ENCODE measurements at places on chromosomes 2 and 18.

- DNase-seq, result no peak
These were observed 191.2 kb upstream of the NABP1 start for GRCh38 chr2:191486584-191487320.

DNA sequence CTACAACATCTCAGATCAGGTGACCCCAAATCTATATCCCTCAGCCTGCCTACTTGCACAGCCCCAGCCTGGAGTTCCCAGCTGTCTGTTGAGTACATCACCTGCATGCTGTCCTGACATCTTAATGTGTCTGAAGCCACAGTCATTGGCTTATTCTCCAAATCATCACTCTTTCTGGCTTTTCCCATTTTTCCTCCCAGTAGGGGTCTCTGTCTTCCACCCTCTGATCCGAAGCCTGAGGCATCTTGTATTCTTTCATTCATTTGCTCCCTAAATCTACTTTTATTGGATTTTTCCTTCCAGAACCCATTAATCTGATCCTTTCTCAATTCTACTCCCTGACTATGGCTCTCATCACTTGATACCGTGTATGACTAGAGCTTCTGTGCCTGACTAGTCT is 332.9 kb upstream of the DCC start:
- no peak for DNase-seq

DNA sequence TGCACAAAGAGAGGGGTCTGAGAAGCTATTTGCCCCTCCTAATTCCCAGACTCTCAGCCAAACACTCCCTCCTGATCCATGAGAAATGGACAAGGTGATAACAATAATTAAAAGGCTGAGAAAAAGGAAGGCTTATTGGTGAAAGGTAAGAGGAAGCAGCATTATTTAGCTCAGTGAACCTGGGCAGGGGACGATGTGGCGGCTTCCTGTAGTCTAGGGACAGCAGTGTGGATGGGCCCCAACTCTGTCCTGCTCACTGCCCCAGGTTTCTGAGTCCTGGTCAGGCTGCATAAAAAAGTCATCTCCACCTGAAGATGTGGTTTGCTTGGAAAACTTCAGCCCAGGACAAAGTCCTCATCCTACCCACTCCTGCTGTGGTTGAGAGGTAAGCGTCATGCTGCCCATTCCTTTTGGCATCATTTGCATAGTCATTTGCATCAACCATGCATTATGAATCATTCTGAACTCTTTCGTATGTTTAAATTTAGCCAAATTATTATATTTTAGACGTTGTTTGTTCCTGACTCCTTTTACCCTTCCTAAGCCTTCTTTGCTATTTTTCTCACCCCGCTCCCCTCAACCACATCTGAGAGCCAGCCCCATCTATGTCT is 126.8 kb downstream of the CLIP4 start:
- DNase-seq, result no peak

DNA sequence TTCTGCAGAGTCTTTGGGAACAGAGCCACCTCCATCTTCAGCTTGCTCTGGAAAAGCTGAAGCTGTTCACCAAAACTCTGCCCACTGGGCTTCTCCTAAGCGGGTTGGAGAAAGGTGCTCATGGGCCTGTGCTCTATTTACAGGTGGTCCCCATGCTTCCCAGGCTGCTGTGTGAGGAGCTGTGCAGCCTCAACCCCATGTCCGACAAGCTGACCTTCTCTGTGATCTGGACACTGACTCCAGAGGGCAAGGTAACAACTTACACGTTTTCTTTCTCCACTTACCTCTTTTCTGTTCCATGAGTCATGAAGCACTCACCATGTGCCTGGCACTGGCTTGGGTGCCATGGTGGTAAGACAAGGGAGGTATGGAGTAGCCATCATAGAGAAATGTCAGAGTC is 129.5 kb upstream of the ALPP start:
- no peak for DNase-seq

GRCh38 chr18:61474341-61474740 is 141.1 kb downstream of the CDH20 start:
- DNase-seq, result no peak

DNA sequence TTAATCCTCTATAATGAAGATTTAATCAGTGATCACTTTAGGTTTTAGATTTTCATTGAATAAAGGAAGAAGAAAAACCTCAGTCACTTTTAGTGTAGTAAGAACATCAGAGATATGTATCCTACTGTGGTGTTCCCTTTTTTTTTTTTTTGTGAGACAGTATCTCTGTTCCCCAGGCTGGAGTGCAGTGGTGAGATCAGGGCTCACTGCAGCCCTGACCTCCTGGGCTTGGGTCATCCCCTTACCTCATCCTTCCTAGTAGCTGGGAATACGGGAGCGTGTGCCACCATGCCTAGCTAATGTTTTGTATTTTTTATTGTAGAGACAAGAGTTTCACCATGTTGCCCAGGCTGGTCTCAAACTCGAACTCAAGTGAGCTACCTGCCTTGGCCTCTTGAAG is 5.1 kb downstream of the SLC39A10 start:
- DNase-seq, result no peak

GRCh38 chr2:146094185-146094584 is 1574.3 kb upstream of the ZEB2 start:
- DNase-seq, result no peak

- DNase-seq, result no peak
These were observed 161.8 kb downstream of the LNPK start for GRCh38 chr2:175840256-175840655.

DNA sequence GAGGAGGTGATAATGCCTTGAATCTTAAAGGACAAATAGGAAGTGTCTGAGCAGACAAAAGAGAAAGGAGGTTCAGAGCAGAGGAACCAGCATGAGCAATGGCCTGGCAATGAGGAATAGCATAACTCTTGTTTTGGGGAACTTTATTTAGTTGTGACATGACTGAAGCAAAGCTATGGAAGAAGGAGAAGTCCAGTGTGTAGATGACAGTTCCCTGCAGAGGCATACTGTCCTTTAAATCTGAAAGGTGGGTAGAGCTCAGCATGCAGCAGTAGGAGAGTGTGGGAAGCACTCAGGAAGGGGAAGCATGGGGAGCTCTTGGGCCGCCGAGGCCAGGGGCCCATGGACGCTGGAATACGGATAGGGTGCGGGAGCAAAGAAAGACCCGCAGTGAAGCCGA is 173.8 kb downstream of the SEPTIN10 start:
- no peak for DNase-seq

GRCh38 chr2:241532168-241532567 is 23.8 kb upstream of the STK25 start:
- no peak for DNase-seq

DNA sequence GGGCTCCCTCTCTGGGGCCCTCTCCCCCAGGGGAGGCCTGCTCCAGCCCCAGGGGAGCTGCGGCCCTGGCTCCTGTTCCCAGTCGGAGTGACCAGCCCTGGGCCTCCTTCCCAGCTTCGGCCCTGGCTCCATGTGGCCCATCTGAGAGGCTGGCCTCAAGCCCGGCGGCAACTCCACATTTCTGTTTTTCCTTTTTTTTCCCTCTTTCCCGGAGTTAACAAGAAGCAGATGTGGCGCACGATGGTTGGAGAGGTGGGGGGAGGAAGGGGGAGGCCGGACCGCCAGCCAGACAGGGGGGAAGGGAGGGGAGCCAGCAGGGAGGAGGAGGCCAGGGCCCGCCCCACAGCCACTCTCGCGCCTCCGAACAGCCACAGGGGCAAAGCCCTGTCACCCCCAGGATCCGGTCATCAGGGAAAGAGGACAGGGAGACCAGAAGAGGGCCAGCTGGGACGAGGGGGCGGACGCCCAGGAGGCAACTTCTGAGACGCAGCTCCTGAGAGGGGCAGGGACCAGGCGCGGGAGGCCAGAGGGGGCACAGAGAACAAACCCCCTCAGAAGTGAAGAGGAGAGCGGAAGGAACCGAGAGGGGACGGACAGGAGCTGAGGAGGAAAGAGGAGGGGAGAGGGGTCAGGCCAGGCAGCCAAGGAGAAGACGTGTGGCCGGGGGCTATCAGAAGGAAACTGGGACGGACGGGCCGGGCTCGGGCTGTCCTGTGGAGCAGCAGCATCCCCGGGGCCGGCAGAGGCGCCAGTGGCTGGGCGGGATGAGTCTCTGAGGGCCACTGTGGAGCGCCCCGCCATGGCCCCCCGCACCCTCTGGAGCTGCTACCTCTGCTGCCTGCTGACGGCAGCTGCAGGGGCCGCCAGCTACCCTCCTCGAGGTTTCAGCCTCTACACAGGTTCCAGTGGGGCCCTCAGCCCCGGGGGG is at the start of gene EMILIN1:
Gene EMILIN1, plus strand, starts transcription at position 349 of the 928 bp plus-strand sequence. Its CDS starts 451 bp downstream, at position 800.
- no peak for DNase-seq

DNA sequence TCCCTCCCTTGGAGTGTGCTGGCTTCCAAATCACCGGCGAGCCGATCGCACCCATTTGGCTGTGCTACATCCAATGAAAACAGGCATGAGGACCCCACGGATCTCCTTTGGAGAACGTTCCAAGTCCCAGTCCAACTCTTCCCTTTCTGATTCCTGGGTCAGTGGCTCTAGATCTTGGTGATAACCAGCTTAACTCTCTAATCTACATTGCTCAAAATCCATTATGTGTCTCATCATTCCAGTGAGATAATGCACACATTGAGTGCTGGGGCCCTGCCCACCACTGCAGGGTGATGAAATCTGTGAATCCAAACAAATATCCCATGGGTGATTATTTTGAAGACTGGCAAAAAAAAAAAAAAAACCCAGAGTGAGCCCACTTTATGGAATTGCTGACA is 232.7 kb upstream of the COPS8 start:
- no peak for DNase-seq

DNA sequence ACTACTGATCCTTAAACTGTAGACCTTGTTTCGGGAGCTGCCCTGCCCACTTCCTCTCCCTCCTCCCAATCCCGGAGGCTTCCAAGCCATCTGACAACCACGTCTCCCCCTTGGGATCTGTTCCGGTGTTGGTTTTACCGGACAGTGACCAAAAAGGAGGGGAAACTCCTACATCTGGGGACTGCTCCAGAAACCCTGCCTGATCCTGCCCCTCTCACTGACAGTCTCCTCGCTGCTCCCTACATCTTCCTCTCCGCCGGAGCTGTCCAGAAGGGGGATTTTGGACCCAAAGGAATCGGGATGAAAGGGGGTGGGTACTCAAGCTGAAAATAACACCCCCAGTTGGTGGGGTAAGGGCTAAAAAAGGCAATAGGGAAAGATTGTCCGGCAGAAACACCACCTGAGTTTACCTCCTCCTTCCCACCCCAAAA is 1.5 kb downstream of the INO80D start:
- no peak for DNase-seq

DNA sequence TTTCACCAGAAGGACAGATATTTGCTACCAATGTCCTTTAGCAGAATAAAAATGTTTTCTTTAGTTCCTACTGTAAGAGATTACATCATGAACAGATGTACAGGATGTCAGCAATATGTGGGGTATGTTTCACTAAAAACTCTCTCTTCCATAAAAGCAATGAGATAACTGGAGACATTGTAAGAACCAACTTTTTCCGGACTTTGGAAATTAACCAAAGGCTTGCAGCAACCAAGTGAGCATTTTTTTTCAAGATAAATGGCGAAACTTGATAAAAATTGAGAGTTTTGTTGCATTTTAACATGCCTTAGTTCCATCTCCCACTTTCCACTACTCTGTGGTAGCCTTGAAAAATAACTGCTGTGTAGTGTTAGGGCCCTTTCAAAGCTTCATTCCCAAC is 429.8 kb upstream of the CDH2 start:
- DNase-seq, result no peak

GRCh38 chr2:224062481-224063297 is 23.6 kb upstream of the SERPINE2 start:
- DNase-seq, result no peak

- no peak for DNase-seq
These were observed at the start of gene SCN7A for GRCh38 chr2:166494140-166494624. Gene SCN7A (minus strand): TSS chr2:166494249. CDS start chr2:166477696, 16,553 bp downstream.

DNA sequence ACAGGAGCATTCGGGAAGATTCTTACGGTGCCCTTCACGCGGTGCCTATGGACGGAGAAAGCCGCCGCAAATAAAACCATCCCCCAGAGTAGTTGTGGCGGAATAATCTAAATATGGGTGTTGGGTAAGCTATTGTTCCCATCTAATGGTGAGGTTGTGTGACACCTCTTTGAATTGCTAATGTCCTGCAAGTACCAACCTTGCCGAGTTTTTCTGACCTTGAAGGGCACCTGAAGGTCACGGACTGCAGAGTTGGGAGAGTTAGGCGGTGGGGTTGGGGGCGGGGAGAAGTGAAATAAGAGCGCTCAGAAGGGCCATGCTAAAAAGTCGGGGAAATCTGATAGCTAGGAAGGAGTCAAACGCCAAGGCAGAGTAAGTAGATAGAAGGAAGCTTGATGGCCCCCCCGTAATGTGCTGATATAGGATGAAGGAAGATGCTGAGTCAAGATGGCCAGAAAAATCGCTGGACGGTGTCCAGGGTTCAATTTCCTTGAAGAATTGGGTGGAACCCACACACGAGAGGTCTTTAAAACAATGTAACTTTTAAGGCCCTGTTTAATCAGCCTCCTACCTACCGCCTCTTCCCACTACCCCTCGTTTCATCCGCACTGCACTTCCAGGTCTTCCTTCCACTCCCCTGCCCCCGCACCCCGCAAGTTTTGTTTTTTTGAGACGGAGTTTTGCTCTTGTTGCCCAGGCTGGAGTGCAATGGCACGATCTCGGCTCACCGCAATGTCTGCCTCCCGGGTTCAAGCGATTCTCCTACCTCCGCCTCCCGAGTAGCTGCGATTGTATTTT is 600 bp downstream of the KATNAL2 start:
- no peak for DNase-seq

DNA sequence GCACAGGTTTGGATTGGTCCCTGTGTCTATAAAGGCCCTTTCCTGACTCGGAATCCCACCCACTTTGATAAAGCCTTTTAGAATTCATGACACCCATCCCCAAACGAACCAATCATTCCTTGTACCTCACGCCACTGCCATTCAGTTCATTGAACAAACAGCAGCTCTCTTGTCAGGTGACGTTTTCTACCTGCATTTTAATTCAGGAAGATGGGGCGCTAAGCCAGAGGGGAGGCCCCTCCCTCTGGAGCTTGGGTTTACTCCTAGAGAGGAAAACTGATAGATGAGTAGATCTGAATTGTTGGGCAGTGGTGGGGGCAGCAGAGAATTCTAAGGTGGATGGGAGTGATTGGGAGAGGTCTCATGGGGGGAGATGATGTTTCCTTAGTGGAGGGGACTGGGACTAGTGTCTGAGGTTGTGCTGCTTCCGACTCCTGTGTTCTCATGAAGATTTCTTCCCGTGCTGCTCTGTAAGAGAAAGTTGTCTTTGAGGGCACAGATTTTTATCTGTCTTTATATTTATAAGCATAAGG is 9.6 kb downstream of the RRM2 start:
- DNase-seq, result no peak

- DNase-seq, result no peak
These were observed 555.5 kb upstream of the LRRTM4 start for GRCh38 chr2:78077633-78078032.
